ENCODE measurements at places on chromosomes 5 and 9. TPM values are rescaled to one million over a fixed set of nuclear protein-coding genes. Genes with fewer than 3 reads are reported as not detected.

PRDM9 gene
- not detected for total RNA-seq

SPATA31A3 gene
- not detected for total RNA-seq

SLCO4C1 gene
- 0.35 TPM for total RNA-seq

OR1J2 gene
- total RNA-seq: not detected

ANKRD20A1 gene
- total RNA-seq: not detected

PDE6A gene
- total RNA-seq: not detected

NIM1K gene
- 0.50 TPM for total RNA-seq

OLFML2A gene
- total RNA-seq: not detected

DCTN4 gene
- total RNA-seq: 41.9 TPM

SNAPC4 gene
- total RNA-seq: 12.4 TPM

WWC1 gene
- total RNA-seq: 0.30 TPM

CTXN3 gene
- total RNA-seq: not detected

LCN15 gene
- not detected for total RNA-seq

ACTBL2 gene
- not detected for total RNA-seq

DNAJC18 gene
- 9.2 TPM for total RNA-seq

TXNDC8 gene
- total RNA-seq: not detected

ADRA1B gene
- total RNA-seq: not detected

CSF1R gene
- total RNA-seq: 0.26 TPM

CORO2A gene
- 6.2 TPM for total RNA-seq

IL3 gene
- 1.5 TPM for total RNA-seq

FBLL1 gene
- not detected for total RNA-seq

PCDHGA9 gene
- total RNA-seq: not detected

SEMA5A gene
- not detected for total RNA-seq

CYSRT1 gene
- total RNA-seq: 0.89 TPM

GPR21 gene
- 0.37 TPM for total RNA-seq

ZNF608 gene
- not detected for total RNA-seq

CDH9 gene
- total RNA-seq: not detected

B4GALT1 gene
- 35.2 TPM for total RNA-seq

DNLZ gene
- 22.4 TPM for total RNA-seq

LHX3 gene
- not detected for total RNA-seq

CDC14B gene
- total RNA-seq: 1.1 TPM

SPATA31D4 gene
- total RNA-seq: not detected

CCNJL gene
- total RNA-seq: not detected

ODF2 gene
- 82.7 TPM for total RNA-seq

SLC36A3 gene
- not detected for total RNA-seq

RANBP3L gene
- not detected for total RNA-seq

GFI1B gene
- not detected for total RNA-seq

NTNG2 gene
- 7.9 TPM for total RNA-seq

RNF183 gene
- total RNA-seq: not detected

ZNF618 gene
- 0.79 TPM for total RNA-seq

IFNE gene
- not detected for total RNA-seq

PLPP1 gene
- 31.2 TPM for total RNA-seq

TMEM215 gene
- not detected for total RNA-seq

DOCK8 gene
- 374 TPM for total RNA-seq

NR2F1-AS1 gene
- not detected for total RNA-seq

Measured in activated CD8-positive, alpha-beta memory T cell treated with anti-CD3 and anti-CD28 coated beads, Interleukin-2, amount 10 ng/mL, durations not matched to agents 7 days and 5 days (primary cell).